ENCODE measurements at places on chromosomes 12 and 14.
A peak's percentile ranks its signal among the peaks of the same experiment; 100 is the strongest.

DNA sequence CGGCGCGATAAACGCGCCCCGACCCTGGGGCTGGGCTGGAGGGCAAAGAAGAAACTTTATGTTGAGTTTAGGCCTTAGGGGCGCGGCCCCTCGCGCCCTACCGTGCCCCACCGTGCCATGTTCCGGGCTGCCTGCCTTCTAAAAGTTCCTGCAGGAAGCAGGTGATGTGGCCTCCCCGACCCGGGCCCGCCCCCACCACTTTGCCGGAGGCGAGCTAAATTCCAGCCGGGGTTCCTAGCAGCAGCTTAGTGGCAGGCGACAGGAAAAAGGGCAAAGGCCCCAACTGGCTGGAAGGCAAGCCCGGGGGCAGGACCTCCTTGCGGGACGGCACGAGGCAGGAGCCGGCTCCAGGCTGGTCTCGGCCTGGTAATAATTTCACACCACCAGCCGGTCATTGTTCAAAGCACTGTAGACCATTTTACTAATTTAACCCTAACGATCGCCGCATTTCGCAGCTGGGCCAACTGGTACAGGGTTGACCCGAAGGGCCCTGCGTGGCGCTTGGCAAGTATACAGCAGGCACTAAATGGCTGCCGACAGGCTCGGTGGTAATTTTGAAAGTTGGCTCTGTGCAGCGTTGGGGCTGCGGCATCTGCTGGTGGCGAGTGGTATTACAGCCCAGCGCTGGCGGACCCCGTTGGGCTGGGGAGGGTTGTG lies 895 bp upstream of the CCDC88C start:
- no peaks in the 10 kb centered on the region for H3K36me3 ChIP-seq
- H3K27me3 ChIP-seq, result no peaks in the 10 kb centered on the region
- DNase-seq, result no peak
- H3K4me3 ChIP-seq, result no peak overlapping the region
- H3K27ac ChIP-seq, result no peak overlapping the region
- peaks cover 22% of the 10 kb centered on the region for H3K4me1 ChIP-seq

DNA sequence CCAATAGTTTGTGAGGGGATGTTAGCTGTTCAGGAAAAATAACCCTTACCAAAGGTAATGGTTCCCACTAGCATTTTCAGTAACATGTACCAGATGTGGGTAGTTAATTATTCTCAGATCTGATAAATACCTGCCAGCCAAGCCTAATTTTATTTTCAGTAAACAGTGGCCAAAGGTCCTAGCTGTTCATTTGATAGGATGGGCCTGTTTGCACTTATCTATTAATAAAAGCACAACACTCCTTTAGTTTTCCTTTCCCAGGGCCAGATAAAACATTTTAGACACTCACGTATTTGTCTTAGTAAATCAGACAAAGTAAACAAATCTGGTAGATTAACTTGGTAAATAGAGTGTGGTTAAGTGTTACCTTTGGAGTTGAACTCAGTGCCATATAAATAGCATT lies 345.1 kb downstream of the RAD51B start:
- H3K4me1 ChIP-seq, result peaks cover 4% of the 10 kb centered on the region
- no peak overlapping the region for H3K27ac ChIP-seq
- no peaks in the 10 kb centered on the region for H3K36me3 ChIP-seq
- H3K4me3 ChIP-seq, result no peak overlapping the region
- no peaks in the 10 kb centered on the region for H3K27me3 ChIP-seq

GRCh38 chr14:32470161-32470715 lies 141.1 kb downstream of the AKAP6 start:
- H3K36me3 ChIP-seq, result no peaks in the 10 kb centered on the region
- no peak overlapping the region for H3K4me3 ChIP-seq
- H3K27ac ChIP-seq, result peak overlapping the region; percentile 91
- no peak for DNase-seq
- no peaks in the 10 kb centered on the region for H3K27me3 ChIP-seq

DNA sequence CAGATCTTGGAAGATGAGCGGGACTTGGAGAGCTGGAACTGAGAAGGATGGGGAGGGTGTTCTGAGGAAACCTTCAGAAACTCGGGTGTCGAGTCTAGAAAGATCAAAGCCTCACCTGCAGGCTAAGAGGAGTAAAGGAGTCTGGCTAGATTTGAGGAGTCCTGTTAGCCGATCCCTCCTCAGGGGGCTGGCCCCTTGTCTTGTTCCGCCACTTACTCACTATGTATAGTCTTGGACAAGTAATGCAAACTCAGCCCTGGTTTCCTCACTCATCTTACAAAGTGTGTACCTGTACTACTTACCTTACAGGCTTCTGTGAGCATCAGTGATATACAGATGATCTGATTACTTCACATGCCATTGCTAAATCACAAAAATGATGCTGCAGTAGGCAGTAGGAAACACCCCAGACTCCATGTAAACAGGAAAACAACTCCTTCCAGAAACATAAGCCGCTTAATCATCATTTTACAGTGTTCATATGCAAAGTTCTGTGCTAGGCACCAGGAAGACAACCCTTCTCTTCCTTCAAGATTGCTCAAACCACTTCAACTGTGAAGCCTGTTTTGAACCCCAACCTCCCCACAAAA lies 2.0 kb upstream of the SPTLC2 start:
- H3K27me3 ChIP-seq, result no peaks in the 10 kb centered on the region
- no peak overlapping the region for H3K4me3 ChIP-seq
- no peak overlapping the region for H3K27ac ChIP-seq
- no peak for DNase-seq

GRCh38 chr12:60977966-60978365 lies 1282.2 kb upstream of the USP15 start:
- no peak overlapping the region for H3K27ac ChIP-seq
- H3K4me3 ChIP-seq, result no peak overlapping the region
- H3K4me1 ChIP-seq, result no peaks in the 10 kb centered on the region
- no peaks in the 10 kb centered on the region for H3K27me3 ChIP-seq
- no peaks in the 10 kb centered on the region for H3K36me3 ChIP-seq
